ENCODE measurements at places on chromosomes 11 and 22.
A peak's percentile ranks its signal among the peaks of the same experiment; 100 is the strongest.

GRCh38 chr22:28958611-28959010, 75.2 kb downstream of the ZNRF3 start:
- no peak for DNase-seq

DNA sequence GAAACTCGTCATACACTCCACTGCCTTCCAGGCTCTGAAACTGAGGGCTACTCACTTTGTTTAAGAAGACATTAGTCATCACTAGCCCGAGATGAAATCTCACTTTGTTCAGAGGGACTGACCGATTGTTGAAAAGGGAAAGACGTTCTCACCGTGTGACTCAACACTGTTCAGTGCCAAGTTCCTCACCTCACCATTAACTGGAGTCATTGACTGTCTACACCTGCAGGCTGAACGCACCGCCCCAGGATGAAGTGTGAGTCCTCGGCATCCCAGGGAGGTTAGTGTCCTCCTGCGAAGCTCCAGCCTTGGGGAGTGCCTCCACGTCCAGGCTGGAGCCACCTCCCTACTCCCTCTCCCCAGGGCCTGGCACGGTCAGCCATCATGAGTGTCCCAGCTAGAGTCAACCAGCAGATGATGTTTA, 30.4 kb downstream of the FADD start:
- DNase-seq, result no peak

DNA sequence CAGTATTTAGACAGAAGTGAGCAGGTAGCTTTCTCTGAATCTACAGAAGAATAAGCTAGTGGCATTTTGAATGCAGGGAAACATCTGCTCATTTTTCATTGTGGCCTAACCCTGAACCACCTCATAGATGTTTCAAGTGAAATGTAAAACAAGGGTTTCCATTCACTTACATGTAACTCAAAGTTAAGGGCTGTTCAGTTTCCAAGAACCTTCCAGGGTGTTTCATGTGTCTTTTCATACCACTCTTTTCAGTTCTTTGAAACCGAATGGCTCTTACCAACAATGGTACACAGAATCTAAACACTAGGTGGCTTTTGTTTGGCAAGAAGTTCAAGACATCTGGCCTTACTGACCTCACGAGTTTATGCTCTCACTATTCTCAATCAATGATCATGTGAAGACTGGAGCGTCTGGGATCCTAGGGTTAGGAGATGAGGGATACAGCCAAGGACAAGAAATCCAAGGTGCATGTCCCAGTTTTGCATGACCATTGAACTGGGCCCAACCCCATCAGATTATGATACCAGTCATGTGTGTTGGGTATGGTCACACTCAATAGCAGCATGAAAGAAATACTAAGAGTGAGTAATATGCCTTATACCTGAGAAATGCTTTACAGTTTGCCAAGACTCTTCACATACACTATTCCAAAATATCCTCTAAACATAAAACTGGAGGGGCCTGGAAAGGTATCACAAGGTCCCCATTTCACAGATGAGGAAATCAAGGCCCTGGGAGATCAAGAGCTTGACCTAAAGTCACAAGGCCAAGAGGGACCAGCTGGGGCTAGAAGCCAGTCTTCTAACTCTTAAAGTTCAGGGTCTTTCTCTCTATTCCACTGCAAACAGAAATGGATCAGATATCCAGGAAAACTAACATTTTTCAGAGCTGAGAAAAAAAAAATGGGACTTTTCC, 92.7 kb downstream of the ETS1 start:
- DNase-seq, result no peak

DNA sequence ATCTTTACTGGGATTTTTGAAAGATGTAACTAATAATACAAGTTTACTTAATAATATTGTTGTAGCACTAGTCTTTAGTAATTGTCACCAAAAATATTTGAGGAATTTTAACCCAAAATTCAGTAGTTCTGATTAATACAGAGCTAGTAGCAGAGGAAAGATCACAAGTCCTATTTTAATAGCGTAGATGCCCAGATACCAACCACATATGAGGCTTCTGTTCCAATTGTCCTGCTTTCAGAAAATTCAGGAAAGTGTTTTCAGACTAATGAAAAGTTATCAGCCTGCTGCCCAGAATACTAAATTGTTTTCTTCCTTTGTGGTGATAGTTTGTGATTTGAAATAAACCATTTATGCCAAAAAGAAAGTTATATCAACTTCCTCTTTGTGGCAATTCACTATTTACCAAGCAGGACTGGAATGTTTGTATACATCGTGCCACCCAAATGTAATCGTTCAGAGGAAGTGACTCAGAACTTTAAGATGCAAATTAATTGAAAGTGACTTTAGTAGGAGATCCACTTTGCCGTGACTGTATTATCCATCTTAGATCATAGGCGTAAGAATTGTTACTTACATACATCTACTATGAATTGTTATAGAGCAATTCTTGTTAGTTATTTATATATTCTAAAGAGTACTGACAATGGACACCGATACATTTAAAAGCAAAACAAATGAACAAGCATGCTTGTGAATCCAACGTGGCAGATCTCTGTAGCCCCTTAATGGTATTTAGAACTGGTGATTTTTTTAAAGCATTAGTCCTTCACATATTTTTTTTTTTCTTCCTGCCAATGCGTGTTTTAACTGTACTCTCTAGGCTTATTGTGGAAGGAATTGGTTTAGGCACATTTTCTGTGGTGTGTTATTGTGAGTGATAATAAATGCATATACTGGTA, 231.0 kb downstream of the DDX10 start:
- no peak for DNase-seq

DNA sequence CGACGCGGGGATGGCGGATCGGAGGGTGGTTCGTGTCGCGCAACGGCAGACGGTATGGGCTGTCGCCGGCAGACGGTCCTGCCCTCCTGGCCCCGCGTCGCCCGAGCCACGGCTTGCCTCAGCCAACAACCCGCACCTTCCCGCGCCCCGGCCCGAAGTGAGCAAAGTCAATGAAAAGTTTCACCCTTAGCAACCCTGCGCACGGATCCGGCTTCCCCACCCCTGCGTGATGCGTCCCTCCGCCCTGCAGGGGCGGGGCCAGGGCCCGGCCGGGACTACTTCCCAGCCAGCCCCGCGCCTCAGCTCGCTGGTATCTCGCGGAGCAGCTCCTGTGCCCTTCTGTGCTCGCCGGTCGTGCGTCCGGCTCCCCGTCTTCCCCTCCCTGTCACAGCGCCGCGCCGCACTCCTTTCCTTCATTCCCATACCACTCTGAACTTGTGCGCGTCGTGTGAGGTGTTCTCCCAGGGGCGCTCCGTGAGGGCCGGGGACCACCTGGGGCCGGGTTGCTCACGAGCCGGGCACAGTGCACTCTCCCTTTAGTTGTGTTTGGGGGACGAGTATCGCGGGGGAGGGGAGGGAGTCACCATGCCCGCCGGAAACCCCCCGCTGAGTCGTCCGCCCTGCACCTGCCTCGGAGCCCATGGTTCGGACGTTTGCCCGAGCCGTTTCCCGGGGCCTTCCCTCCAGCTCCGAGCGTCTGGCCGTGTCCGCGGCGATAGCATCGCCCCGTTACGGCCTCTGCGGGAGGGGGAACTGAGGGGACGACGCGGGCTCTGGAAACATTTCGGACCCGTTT, at the start of gene TOB2:
TSS of gene TOB2 (minus strand) at position 163 of the 796 bp plus-strand sequence. CDS start 9,456 bp downstream, outside the sequence.
- peak; percentile 80 for DNase-seq

GRCh38 chr11:21602699-21603098, 590.2 kb upstream of the ANO5 start:
- no peak for DNase-seq

DNA sequence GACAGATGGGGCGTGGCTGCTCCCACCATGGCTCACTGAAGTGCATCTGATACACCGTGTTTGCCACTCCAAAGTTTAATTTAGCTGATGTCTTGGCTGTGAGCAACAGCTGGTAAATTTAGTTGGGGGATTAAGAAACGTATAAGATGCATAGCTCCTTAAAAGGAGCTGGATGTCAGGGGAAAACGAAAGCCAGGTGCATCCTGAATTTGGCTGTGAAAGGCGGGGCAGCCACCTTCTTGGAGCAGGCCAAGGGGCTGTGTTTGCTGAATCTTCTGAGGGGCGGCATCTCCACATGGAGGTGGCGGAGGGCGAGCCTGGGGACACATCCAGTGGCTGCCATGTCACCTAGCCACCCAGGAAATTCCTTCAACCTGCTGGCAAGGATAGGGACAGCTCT, 20.7 kb upstream of the NCF4 start:
- no peak for DNase-seq

GRCh38 chr11:2691991-2692875, 7.6 kb downstream of the KCNQ1OT1 start:
- no peak for DNase-seq

- DNase-seq, result no peak
Measured at GRCh38 chr22:36885474-36885873, 24.7 kb downstream of the NCF4 start.

DNA sequence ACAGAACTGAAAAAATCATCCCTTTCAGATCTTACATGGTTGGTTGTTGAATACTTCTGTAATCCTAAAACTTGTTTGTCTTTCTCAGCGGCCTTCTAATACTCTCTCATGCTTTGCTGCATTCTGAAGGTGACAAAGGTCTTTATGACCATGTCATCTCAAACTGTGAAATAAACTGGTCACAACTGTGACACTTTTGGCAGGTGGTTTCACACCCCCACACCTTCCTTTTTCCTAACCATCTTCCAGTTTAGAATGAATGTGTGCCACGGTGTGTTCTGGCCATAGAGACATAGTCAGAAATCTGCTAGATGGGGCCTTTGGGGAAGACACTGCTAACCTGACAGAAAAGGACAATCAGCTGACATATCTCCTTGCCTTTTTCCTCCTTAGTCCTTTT, 14.7 kb upstream of the RFPL3 start:
- DNase-seq, result no peak

- no peak for DNase-seq
Measured at GRCh38 chr11:115579181-115579825, 75.1 kb upstream of the CADM1 start.

GRCh38 chr11:19742588-19743292, 30.1 kb downstream of the NAV2 start:
- peak; percentile 25 for DNase-seq

- no peak for DNase-seq
Measured at GRCh38 chr11:95485115-95485900, 254.3 kb upstream of the SESN3 start.

DNA sequence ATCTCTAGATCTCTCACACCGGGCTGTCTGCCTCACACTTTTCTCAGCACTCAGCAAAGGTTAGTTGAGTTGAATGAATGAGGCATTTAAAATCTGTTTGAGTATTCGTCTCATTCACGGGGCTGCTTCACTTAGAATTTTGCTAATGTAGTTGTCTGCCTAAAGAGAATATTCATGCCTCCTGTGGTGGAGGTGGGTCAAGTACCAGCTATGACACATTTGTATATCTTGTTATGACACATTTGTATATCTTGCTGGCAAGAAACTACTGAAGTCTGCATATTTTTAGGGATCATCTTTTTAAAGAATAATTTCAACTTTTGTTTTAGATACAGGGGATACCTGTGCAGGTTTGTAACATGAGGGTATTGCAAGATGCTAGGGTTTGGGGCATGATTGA, 43.1 kb downstream of the LDLRAD3 start:
- DNase-seq, result no peak

GRCh38 chr11:75816561-75817239, 1.7 kb downstream of the UVRAG start:
- no peak for DNase-seq

- DNase-seq, result no peak
Measured at GRCh38 chr22:28812516-28812915, 12.1 kb upstream of the XBP1 start.

- DNase-seq, result no peak
Measured at GRCh38 chr11:47948137-47948536, 32.2 kb upstream of the PTPRJ start.

- no peak for DNase-seq
Measured at GRCh38 chr22:41175546-41175945, 29.6 kb upstream of the L3MBTL2 start.

DNA sequence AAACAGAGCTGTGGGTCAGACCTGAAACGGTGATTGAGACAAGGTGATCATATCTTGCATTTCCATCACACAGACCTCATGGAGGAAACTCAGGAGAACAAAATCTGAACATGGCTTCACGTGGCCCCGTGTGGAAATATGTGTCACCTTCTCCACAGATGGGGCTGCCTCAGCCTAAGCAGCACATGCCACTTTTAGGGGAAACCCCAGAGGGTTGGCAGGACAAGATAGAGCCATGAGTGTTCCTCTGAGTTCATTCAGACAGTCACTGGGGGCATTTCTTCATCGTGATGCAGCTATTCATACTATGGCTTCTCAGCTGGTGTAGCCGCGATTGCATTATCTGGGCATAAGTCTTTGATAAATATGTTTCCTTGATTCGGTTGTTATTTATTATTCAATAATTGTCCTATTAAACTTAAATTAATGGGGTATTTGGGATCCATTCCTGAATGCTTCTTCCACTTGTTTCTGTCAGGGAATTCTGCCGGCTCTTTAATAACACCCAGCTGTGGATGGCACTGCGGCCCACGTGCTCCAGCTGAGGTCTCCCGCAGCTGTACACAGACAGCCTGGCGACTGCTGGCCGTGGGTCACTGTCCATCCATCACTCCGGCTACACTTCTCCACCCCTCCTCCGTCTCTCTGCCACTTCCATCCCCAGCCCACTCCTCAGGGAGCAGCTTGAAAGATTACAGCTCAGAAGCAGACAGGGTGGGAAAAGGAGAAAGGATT, 485.1 kb downstream of the OPCML start:
- DNase-seq, result no peak

DNA sequence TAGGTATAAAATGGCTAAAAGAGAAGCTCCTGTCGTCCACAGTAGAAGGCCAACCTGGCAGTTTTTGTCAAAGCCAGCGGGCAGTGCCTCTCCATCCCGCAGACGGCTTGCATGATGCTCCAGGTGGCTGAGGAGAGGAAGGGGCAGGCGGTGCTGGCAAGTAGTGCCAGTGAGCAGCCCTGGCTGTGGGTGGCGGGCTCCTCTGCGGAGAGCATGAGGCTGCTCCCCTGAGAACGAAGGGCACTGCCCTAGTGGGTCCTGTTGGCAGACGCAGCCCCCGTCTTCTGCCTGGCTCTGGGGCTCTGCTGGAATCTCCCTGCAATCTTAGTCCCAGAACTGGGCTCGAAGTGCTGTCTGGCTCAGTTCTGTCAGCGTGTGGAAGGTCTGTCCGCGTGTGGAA, 50.9 kb downstream of the SBF1 start:
- DNase-seq, result no peak

DNA sequence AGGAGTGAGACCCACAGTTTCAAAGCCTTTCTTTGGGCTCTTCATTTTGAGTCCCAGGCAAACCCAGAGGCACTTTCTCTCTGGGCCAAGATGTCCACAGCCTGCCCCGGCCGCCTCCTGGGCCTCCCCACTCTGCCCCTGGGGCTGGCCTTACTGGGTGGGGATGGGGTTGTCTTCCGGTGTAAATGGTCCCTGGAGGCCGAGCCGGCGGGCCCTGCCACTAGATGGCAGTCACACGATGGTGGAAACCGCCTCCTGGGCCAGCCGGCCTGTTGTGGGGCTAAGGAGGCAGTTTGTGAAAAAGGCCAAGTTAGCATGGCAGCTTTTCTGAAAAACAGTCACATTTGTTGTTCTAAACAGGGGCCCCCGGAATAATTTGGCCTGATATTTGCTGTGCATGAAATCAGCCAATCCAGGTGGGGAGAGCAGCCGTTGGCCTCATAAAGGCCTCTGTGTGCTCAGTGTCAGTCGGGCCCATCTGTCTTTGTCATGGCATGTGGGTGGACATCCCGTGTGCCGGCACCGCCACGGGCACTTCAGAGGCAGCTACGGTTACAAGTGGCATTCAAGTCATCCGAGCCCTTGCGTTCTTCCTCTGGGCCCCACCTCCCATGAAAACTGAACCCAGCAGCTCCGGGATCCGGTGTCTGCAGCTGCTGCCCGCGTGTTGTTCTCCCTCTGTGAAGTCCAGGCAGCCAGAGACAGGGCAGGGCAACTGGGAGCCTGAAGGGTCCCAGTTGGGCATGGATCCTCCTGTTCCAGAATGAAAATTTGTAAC, 6.5 kb downstream of the MRPL23 start:
- no peak for DNase-seq

GRCh38 chr11:64582885-64583284, 8.1 kb upstream of the SLC22A12 start:
- no peak for DNase-seq

All from stimulated activated CD8-positive, alpha-beta memory T cell treated with anti-CD3 and anti-CD28 coated beads, Interleukin-4, amount 100 ng/mL, for 1 hour (primary cell).